KG1 (cell line): ENCODE measurements at places on chromosomes 3 and 15.
A peak's percentile ranks its signal among the peaks of the same experiment; 100 is the strongest.

DNA sequence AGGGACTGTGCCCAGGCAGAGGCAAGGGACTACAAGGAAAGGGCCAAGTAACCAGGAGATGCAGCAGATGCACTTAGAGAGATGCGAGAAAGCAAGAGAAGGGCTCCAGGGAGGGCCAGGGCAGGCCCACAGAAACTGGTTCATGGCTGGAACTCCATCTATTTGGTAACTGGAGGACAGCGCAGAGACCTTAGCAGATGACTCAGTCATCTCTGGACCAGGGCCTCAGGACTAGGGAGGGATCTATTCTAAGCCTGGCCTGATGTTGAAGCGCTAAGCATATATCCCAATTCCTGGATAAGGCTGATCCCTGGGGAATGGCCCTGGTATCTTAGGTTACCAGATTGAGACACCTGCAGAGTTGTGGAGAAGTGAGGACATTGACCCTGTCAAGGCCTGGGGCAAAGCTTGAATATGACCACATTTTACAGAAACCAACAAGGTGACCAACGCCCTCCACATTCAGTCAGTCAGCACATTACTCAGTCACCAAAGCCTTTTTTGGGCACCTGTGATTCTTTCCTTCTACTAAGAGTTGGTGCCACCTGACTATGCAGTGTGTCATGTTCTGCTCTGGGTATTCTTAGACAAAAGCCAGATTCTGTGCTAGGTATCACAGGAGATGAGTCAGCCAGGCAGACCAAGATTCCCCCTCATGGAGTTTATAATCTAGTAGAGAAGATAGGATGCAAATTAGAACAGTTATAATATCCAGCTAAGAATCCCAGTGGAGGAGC, 68.4 kb upstream of the SLCO3A1 start:
- DNase-seq: no peak

DNA sequence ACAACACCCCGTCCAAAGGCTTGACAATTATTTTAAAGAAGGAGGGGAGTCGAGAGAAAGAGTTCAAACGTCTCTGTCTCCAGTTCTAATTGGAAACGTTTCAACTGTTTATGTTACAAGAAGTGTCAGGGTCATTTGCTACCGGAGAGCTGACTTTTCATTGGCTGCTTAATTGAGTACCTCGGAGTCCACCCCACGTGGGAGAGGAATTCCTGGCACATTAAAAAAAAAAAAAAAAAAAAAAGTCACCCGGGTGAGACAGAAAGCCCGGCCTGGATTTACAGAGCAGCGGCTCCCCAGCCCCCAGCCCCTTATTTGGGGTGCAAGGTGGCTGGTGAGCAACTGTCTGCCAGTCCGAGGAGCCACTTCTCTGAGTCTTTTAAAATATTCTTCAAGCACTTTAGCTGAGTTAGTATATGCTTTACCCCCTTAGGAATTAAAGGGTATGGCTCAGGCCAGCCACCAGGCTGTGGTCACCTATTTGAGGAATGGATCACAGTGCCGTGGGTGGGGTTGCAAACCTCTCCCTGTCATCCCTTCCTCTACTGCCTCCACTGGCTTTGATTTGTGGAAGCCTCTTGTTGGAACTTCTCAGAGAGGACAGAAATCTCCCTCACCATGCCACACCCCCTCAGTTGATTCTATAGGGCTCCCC, 3.9 kb upstream of the TLE3 start:
- peak; percentile 62 for DNase-seq

DNA sequence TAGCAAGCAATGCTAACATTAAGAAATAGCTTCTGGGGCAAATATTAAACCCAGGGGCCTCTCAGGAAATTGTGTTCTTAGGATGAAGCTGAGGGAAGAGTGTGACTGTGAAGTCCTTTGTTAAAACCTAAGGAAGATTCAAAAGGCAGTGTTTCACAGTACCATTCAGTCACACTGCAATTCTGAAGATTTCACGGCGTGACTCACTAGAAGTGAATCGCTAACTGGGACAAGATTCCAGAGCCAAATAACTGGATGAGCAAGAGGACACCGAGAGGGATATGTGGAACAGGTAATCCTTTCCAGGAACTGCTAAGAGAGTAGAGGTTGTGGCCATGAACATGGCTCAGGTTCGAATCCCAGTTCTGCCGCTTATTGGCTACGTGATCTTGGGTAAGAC, 61.8 kb upstream of the SMAD3 start:
- no peak for DNase-seq

- no peak for DNase-seq
Observed at GRCh38 chr3:160232014-160232413, 6.8 kb downstream of the C3orf80 start.

DNA sequence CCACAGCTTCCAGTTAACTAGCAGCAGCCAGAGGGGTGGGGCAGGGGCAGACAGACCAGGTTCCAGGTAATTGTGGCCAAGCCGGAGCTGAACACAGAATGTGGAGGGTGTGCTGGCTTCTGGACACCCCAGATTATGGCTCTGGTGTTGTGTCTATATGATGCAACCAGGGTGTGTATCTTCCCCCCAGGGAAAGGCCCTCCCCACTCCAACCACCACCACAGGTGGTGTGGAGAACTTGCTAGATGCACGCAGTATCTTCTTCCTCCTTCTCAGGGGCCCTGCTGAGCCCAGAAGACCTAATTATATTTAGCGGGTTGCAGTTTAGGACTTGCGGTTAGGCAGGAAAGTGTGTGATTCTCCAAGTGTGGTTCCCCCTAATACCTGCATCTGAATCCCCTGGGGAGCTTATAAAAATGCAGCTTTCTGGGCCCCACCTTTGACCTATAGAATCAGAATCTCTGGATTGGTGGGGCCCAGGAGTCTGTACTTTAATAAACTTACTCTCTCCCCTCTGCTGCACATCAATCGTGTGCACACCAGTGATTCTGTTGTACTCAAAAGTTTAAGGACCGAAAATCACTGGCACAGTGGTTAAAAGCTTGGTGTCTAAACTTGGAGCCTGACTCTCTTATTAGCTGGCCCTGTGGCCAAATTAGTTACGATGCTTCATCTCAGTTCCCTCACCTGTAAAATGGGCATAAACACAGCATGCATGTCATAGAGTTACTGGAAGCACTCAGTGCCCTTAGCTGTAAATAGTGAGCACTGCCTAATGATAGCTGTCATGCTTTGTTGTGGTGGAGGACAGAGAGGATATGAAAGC, 379.1 kb upstream of the PROK2 start:
- DNase-seq: peak; percentile 33

GRCh38 chr3:135040321-135041240, 245.5 kb downstream of the EPHB1 start:
- DNase-seq: no peak

- no peak for DNase-seq
Observed at GRCh38 chr3:152447511-152447910, 178.8 kb downstream of the MBNL1 start.

DNA sequence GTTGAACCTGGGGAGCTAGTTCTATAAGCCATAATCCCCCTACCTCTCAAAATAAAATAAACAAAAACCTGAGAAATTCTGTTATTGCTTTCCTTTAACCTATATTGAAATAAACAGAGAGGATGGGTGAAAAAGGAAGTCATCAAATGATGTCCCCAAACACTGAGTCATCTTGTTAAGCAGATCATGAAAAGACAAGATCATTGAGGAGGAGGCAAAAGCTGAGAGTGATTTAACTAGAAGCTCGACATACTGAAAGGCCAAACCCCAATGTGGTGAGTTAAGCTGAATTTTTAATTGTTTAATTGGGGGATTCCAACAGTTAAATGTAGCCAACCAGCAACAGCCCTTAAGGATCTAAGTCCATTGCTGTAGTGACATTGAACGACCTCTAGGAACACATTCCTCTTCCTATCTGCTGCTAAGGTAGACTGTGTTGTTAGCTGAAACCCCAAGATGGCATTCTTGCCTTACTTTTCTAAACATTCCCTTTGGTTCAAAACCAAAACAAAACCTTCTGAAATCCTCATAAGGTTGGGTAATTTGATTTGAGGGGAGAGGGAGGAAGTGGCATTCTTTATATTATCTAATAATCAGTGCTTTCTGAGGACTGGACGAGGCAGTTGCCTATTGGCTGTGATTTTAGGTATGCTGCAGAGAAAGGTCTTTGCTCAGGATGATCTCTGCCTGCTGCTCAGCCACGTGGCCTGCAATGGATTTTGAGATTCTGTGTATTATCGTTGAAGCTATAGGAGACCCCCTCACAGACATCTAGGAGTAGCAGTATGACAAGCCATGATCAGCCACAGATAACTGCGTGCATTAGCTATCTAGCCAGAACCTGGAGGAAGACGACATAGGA, 62.7 kb upstream of the BNIP2 start:
- no peak for DNase-seq

DNA sequence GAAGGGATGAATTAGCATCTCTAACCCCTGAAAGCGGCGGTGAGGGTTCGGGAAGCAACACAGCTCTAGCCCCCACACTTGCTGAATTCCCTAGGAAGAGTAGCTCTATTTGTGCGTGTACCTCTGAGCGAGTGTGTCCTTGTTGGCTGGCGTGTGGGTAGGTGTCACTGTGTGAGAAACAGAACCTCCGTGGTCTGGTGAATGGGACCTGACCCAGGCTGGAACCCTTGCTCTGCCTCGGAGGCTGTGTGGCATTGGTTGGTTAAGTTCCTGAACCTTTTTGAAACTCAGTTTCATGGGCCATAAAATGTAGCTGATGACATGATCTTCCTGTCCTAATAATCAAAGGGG, 414 bp upstream of the TMEM115 start:
- no peak for DNase-seq

GRCh38 chr15:61987824-61988223, 72.4 kb downstream of the VPS13C start:
- DNase-seq: no peak

GRCh38 chr3:39755100-39755499, 54.3 kb upstream of the MYRIP start:
- no peak for DNase-seq

DNA sequence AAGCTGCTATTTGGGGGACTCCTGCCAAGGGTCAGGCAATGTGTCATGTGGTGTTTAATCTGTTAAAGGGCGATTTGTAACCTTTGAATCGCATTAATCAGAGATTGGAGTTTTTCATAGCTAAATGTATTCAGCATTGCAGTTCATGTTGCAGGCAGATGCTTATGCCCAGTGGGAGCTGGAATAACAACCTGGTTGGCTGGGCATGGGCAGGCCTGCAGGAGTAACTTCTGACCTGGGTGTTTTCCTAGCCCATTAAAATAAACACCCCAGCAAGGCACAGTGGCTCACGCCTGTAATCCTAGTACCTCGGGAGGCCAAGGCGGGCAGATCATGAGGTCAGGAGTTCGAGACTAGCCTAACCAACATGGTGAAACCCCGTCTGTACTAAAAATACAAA, 268.7 kb downstream of the BBX start:
- DNase-seq: no peak

DNA sequence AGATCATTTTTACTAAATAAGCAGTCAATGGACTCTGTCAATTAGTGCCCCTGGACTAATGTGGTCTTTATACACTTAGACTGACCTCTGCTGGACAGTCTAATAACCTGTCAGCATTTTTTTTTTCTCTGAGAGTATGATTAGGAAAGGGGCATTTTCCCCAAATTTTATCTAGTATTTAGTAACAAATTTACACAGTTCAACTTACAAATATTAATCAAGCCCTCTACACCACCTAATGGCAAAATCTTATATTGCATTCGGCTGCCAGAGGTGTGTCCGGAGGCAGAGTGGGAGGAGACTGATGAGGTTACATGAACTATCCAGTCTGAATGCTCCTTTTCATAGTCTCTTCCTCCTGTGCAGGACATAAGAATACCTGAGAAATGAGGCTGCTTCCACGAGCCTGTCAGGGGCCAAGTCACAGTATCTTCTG, 36.0 kb upstream of the COLQ start:
- peak; percentile 77 for DNase-seq

- no peak for DNase-seq
Observed at GRCh38 chr15:92077353-92078085, 224.0 kb downstream of the SLCO3A1 start.

DNA sequence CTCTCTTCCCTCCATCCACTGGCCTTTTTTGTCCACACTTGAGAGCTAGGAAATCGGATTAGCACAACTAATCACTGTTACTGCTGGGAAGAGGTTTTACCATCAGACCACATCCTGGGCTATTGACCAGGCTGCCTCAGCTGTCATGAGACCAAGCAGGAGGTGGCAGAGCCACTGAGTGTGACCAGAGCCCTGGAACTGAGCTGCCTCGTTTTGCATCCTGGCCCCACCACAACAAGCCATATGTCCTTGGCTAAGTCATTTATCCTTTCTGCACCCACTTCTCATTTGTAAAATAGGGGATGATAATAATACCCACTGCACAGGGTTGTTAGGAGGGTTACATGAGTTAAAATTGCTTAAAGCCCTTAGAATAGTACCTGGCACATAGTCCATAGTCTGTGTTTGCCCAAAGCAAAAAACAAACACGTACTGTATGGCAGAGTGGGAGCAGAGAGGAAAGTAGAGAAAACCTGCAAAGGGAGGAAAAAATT, 34.1 kb downstream of the TMEM158 start:
- no peak for DNase-seq

DNA sequence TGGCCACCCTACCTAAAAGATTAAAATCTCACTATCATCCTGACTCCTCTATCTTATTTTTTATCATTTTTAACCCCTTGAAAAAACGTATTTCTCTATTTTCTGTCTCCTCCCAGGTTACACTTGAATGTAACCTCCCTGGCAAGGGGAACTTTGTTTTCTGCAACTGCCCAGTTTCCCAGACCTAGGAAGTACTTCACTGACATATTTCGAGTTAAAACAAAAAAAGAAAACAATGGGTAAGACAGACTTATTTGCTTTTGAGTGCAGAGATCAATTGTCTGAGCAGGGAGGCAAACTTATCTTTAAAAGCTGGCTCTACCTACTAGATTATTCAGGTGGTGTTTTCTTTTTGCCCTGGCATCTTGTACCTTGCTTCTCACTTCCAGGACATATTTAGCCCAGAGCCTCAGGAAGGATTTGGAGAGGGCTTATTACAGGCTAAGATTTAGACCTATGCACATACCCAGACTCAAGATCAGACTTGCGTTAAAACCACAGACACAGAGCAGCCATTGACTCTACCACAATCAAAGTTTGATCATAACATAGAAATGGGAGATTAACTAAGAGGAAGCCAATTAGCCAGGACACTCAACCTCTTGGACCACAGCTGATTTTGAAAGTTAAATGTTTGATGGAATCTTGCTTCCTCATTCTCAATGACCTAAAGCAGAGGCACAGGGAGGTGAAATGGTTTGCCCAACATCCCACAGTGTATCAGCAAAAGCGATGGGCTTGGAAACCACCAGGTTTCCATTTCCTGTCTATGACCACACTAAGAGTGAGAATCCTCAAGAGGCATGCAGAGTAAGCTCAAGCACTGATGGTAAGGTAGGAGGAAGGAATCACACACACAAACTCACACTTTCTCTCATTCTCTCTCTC, 169.5 kb upstream of the THBS1 start:
- DNase-seq: no peak
